Stimulated activated CD8-positive, alpha-beta memory T cell treated with anti-CD3 and anti-CD28 coated beads, Interleukin-15, amount 100 ng/mL, for 24 hours (primary cell): ENCODE measurements at places on chromosomes 3 and 15.

DNA sequence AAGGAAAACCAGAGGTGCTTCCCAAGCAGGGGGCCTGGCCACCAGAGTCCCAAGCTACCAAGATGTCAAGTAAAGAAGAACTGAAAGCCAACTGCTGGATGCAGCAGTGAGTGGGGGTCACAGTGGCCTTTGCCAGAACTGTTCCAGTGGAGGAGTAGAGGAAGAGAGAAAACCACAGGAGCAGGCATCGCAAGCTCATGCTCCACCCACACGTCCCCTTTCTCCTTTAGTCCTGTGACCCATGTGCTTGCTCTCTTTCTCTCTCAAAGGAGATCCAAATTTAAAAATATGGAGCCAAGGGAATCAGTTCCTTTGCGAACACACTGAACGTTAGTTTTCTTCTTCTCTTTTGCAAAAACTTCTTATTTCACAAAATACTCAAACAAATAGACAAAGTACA lies 12.4 kb upstream of the ABHD2 start:
- DNase-seq, result no peak

GRCh38 chr3:98246142-98246541 lies 17.9 kb upstream of the OR5H6 start:
- DNase-seq, result no peak

GRCh38 chr3:13276438-13277195 lies 143.5 kb downstream of the NUP210 start:
- no peak for DNase-seq

DNA sequence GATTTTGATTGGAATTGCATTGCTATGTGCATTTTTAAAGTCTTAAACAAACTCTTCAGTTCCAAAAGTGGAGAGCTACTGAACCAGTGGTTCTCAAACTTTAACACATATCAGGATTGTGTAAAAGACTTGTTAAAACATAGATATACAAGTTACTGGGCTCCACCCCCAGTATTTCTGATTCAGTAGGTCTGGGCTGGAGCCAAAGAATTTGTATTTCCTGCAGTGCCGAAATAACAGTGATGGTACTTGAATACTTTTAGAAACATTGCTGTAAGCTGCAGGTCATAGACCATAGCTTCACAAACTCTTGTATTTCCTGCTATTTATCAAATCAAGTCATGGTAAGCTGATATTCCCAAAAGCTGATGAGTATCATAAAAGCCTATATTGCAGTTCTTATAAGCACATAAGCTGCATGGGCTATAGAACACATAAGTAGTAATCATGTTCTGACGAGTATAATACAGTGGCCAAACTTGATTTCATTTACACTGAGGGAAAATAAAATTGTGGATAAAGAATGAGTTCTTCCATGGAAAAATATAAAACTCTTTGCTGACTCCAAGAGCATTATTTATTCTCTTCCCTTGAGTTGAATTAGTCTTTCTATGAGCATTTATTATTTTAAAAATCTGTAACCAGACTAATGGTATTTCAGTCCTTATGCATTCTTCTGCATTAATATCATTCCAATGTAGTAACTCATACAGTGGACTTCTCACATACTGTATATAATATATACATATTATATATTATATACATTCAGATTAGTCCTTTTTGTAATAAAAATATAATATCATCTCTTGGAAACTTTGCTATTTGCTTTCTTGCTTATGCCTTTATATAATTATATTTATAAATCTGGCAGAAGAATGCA lies 550.5 kb upstream of the AGTR1 start:
- DNase-seq, result no peak

GRCh38 chr15:69812861-69813261 lies 284.9 kb downstream of the TLE3 start:
- DNase-seq, result no peak

DNA sequence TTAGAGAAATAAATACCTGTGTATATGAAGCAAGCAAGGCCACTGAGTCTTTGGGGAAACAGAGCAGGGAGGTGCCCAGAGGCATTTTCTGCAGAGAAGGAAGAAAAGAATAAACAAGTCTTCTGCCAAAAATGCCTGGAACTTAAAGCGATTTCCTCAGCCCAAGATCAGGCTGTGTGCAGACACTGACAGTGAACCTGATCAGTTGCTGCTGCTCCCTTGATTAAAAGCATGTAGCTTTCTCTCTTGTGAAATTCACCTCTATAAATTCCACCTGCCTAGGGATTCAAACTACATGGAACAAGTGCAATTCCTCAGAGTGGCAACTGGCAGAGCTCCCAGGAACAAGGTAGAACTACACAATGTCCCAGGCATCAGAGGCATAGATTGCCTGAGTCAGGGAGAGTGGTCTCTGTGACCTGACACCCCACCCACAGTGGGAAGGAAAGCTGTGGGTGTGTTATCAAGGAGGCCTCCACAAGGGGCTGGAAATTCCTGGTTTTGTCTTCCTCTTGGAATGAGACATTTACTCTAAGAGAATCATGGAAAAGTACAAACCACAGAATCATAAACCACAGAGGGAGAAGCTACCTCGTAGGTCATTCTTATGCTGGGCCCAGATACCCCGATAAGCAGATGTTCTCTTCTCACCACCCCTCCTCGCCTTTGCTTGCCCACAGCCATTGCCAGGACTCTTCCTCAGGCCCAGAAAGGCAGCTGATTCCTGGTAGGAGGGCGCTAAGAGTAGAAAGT lies 1.8 kb upstream of the ZBTB38 start:
- no peak for DNase-seq

- DNase-seq, result no peak
These were observed 2.2 kb upstream of the HES1 start for GRCh38 chr3:194133661-194134230.

DNA sequence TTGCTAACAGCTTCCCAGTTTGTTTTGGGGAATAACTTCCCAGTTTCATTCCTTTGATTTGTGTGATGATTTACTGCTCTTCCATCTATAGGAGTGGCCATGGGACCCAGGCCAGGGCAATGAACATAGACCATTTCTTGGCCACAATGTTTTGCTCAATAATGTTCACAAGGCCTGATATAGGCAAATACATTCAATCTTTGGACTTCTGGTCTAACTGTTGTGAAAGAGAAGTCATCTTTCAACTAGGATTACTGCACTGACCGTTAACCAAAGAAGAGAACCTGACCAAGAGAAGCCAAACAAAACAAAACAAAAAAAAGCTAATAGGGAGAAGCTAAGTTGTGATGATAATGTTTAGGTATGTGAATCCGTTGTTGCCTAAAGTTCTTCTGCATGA lies 221.8 kb upstream of the SUCLG2 start:
- no peak for DNase-seq

DNA sequence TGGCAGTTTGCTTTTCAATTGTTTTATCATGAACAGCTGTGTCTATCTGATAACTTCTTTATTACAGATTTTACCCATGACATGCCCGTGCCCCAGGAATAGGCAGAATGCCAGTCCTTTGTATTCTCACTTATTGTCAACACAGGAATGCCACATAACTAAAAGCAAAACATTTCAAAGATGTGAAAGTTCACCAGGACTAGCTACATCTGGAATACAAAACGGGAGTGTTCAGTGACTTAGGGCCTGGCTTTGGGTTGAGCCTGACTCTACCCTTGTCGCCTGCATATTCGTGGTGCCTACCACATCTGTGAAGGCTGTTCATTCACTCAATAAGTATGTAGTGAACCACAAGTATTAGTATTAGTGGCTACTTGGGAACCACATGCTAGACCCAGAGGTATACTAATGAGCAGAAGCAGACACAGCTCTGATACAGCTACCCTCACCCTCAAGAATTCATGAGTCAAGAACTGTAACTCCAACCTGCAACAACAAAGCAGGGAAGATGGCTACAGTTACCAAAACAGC lies 2.9 kb downstream of the TNFSF10 start:
- no peak for DNase-seq

DNA sequence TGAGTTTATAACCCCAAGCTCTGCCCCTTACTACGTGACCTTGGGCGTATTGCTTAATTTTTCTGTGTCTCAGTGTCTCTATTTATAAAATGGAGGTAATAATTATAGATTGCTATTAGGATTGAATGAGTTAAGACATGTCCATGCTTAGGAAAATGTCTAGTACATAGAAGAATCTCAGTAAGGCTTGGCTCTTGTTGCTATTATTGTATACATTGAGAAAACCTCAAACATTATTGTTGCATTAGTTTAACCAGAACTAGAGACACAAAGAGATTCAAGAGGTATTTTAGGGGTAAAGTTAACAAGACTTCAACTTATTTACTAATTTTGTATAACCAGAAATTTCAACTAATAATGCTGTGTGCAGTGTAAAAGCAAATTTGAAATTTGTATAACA lies 66.7 kb downstream of the MEF2A start:
- DNase-seq, result no peak

DNA sequence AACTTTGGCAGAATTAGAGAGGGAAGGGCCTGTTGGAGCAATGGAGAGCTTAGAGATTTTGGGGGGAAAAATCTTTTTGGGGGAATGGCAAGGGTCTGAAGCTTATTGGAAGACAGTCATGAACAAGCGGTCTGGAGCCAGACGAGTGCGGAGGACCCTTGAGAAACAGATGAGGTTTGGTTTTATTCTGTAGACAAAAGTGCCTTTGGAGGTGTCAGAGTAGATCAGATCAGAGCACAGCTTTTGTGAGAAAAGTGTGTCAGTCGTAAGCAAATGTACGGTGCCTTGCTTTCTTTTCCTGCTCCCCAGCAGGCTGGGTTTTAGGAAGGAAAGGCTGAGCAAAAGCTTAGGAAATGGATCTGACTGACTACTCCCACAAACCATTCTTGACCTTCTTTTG lies 236.8 kb upstream of the TPRG1 start:
- DNase-seq, result no peak

- no peak for DNase-seq
These were observed 3.0 kb downstream of the ZNF770 start for GRCh38 chr15:34984889-34985630.
